ENCODE measurements at places on chromosomes 11 and 22.

GRCh38 chr22:28629420-28630176 lies 50.0 kb downstream of the TTC28 start:
- H3K4me1 ChIP-seq: no peaks in the 10 kb centered on the region
- DNase-seq: no peak
- no peak overlapping the region for H3K4me3 ChIP-seq
- H3K27ac ChIP-seq: no peak overlapping the region
- no peaks in the 10 kb centered on the region for H3K27me3 ChIP-seq

- no peaks in the 10 kb centered on the region for H3K27me3 ChIP-seq
- H3K4me3 ChIP-seq: no peak overlapping the region
- H3K27ac ChIP-seq: no peak overlapping the region
- H3K4me1 ChIP-seq: no peaks in the 10 kb centered on the region
- no peak for DNase-seq
These were observed 149.6 kb upstream of the OPCML start for GRCh38 chr11:133681901-133682300.

GRCh38 chr22:23074451-23074850 lies 4.1 kb downstream of the GNAZ start:
- no peak overlapping the region for H3K4me3 ChIP-seq
- no peak for DNase-seq
- no peaks in the 10 kb centered on the region for H3K36me3 ChIP-seq
- H3K27ac ChIP-seq: no peak overlapping the region
- peaks cover 3% of the 10 kb centered on the region for H3K27me3 ChIP-seq

DNA sequence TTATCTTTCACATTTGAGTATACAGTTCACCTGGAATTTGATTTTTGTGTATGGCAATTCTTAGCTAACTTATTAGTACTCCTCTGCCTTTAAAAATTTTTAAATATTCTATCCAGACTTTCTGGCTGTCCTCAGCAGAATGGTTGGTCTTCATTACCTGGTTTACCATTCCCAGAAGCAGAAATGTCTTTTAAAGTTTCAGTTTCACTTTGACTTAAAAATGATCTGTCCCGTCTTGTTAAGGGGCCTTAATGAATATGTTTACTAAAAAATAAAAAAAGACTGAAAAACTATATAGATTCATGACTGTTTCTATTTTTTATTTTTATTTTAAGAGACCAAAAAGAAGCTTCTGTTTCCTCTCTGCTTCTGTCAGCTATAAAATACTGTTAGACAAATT lies 70.5 kb upstream of the TNRC6B start:
- no peak overlapping the region for H3K4me3 ChIP-seq
- peaks cover 61% of the 10 kb centered on the region for H3K4me1 ChIP-seq
- H3K27me3 ChIP-seq: no peaks in the 10 kb centered on the region

GRCh38 chr11:134971381-134971780 lies 559.3 kb upstream of the B3GAT1 start:
- no peaks in the 10 kb centered on the region for H3K36me3 ChIP-seq
- no peaks in the 10 kb centered on the region for H3K4me1 ChIP-seq
- no peak for DNase-seq
- no peak overlapping the region for H3K4me3 ChIP-seq
- H3K27me3 ChIP-seq: no peaks in the 10 kb centered on the region
